ENCODE measurements at places on chromosomes 6 and 20.

- no peak for DNase-seq
Observed at GRCh38 chr6:132866762-132867449, 52.5 kb downstream of the RPS12 start.

DNA sequence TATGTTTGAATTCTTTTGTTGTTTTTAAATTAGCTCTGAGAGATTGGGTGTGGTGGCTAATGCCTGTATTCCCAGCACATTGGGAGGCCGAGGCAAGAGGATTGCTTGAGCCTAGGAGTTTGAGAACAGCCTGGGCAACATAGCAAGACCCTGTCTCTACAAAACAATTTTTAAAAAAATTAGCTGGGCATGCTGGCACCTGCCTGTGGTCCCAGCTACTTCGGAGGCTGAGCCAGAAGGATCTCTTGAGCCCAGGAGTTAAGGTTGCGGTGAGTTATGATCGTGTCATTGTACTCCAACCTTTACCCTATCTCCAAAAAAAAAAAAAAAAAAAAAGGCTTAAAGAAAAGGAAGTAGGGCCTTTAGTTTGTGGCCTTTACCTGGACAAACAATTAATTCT lies 22.9 kb downstream of the DHX35 start:
- DNase-seq = no peak

GRCh38 chr20:24432046-24432442 lies 37.4 kb upstream of the SYNDIG1 start:
- no peak for DNase-seq

- DNase-seq = no peak
Observed at GRCh38 chr6:71529769-71530168, 241.2 kb downstream of the OGFRL1 start.

- no peak for DNase-seq
Observed at GRCh38 chr6:71621918-71622519, 264.3 kb upstream of the RIMS1 start.

- no peak for DNase-seq
Observed at GRCh38 chr20:45450097-45450818, 19.3 kb upstream of the WFDC2 start.

- DNase-seq = no peak
Observed at GRCh38 chr6:36318690-36319435, 17.8 kb downstream of the BNIP5 start.

DNA sequence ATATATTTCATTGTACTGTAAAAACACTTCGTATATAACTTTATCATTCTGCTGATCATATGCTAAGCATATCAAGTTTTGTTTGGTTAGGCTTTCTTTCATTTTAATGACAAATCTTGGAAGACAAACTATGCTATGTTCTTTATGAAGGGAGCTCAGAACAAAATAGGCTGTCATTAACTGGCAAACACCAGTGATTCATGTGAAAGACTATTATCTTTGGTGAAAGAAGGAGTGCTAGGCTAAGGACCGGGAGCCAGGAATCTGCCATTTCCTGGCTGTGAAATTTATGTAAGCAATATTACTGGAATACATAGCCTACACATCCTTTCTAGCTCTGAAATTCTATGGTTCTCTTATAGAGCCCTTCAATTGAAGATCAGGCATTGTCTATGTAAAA lies 136.2 kb upstream of the CCN2 start:
- DNase-seq = no peak

- DNase-seq = no peak
Observed at GRCh38 chr6:14585689-14586088, 468.1 kb downstream of the CD83 start.

- no peak for DNase-seq
Observed at GRCh38 chr6:145045582-145045981, 689.7 kb downstream of the EPM2A start.

DNA sequence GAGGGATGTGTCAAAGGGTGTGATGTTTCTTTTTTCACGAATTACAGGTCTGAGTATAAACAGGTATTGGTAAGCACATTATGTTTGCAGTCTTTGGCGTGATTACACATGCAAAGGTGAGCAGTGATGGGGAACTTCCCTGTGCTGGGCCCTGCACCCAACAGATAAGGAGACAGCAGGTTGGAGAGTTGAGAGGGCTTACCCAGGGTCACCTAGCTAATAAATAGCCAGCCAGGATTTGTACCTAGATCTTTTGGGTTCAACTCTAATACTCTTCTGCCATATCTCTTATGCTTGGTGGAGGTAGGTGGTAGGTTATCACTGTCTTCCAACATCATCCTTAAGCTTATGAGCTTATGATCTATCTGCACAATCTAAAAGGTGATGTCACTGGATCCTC lies 46.5 kb downstream of the AFG1L start:
- no peak for DNase-seq

GRCh38 chr6:42629845-42630244 lies 66.0 kb downstream of the UBR2 start:
- DNase-seq = no peak

DNA sequence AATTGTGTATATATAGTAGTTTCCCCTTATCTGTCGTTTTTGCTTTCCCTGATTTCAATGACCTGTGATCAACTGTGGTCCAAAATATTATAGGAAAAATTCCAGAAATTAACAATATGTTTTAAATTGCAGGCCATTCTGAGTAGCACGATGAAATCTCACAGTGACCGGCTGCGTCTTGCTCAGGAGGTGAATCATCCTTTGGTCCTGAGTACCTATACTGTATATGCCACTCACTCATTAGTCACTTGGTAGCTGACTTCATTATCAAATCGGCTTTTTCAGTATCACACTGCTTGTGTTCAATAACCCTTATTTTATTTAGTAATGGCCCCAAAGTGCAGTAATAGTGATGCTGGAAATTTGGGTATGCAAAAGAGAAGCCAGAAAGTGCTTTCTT lies 728.3 kb upstream of the EYS start:
- no peak for DNase-seq

- no peak for DNase-seq
Observed at GRCh38 chr20:39705032-39705431, 742.9 kb downstream of the DHX35 start.

DNA sequence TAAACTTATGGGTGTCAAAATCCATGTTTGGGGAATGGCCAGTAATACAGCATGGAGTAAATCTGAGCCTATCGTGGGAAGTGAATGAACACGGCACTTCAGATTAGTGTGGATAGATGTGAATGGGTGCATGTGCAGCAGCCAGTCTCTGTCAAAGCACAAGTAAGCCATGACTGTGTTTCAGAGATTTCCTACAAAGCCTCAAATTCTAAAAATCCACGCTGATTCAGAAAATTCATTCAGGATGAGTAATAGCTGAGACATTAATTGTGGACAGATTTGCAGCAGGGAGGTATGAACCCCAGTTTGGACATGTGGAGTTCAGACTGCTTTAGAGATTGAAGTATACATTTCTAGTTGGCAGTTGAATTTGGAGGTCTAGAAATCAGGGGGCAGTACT lies 115.1 kb downstream of the QKI start:
- DNase-seq = no peak

DNA sequence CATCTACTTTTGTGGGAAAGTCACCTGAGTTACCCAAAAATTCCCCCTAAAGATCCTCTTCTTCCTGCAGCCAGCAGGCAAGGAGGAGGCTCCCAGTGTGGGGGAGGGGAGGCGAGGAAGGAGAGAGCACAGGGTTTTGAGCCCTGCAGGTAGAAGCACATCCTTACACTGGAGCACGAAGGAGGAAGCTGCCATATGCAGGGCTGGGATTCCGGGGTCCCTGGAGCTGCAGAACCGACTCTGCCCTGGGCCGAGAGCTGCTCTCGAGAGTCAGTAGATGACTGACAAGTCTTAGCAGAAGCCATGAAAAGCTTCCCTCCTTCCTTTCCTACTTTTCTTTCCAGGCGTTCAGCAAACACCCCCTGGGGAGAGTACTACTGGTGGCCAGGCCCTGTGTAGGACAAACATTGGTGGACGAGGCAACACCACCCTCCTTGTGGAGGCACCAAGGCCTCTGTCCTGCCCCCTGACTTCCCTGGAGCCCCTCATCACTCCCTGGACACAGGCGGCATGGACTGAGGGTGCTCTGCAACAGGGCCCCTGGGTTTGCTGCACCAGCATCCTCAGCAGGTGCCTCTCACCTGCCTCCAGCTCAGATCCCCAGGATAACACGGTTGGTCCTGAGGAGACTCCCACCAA lies 211.7 kb upstream of the CST7 start:
- no peak for DNase-seq

- DNase-seq = no peak
Observed at GRCh38 chr6:26470643-26471042, 12.9 kb downstream of the BTN2A1 start.

DNA sequence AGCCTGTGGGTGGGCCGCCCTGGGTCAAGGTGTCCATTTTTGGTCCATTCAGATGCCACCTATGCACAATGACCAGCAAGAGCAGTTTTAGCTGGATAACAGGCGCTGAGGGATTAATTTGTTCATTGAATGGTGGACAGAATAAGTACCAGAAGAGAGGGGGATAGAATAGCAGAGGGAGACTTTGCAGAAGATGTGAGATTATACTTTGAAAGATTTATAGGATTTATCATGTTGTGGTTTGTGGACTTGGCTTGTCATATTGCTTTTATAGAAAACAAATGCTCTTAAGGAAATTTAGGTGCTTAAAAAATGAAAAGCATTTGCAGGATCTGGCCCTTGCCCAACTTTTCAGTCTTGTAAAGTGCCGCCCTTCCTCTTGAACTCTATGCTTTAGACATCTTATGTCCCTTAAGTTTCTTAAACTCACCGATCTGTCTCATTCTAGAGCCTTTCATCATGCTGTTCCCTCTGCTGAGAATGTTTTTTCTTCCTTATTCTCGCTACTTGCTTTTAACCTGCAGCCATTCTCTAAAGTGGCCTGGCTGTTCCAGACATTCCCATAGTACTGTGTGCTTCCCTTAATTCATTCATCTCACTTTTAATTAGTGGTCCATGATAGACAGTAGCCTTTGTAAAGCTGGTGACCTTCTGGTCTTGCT lies 42.5 kb downstream of the CD109 start:
- no peak for DNase-seq

DNA sequence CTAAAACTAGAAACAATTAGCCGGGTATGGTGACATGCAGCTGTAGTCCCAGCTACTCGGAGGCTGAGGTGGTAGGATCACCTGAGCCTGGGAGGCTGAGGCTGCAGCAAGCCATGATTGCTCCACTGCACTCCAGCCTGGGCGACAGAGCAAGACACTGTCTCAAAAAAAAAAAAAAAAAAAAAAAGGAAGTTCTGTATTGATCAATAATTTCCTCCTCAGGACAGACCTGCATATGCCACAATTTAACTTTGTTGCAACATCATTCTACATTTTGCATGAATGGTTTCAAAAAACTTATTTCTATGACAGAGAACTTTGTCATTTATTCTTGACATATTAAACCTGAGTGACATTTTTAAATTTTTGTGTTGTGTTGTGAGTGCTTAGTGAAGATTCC lies 5.5 kb downstream of the DNAJC5 start:
- no peak for DNase-seq

DNA sequence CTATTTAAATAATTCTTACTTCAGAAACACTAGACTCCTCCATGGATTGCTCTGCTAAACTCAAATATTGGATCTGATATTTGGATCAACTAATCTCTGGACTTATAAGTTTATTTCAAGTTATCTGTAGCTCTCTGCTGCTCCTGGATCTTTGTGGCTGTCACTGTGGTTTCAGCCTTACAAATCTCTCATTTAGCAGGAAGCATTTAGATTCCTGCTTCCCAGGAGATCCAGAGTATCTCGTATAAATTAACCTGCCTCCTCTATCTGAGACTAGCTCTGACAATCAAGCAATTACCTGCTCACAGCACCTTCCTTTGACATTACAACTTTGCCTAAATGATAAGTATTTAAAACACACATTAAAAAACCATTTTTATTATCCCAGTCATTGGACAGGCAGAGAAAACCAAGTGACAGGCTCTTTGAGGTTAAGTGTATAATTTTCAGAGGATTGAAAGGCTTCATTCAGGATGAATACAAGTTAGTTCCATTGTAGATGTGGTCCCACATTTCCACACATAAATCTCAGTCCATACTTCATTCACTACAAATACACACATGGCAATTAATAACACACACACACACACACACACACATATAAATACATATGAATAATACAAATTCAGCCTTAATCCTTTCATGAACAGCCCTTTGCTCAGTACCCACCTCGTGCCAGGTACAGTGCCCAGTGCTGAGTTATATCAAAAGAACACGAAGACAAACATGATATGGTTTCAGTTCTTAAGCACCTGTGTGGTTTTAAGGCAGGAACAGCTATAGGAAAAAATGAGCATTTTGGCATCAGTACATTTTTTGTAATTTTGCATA lies 55.5 kb upstream of the PLCB1 start:
- no peak for DNase-seq

GRCh38 chr20:21701171-21701876 lies 4.1 kb upstream of the PAX1 start:
- DNase-seq = no peak

DNA sequence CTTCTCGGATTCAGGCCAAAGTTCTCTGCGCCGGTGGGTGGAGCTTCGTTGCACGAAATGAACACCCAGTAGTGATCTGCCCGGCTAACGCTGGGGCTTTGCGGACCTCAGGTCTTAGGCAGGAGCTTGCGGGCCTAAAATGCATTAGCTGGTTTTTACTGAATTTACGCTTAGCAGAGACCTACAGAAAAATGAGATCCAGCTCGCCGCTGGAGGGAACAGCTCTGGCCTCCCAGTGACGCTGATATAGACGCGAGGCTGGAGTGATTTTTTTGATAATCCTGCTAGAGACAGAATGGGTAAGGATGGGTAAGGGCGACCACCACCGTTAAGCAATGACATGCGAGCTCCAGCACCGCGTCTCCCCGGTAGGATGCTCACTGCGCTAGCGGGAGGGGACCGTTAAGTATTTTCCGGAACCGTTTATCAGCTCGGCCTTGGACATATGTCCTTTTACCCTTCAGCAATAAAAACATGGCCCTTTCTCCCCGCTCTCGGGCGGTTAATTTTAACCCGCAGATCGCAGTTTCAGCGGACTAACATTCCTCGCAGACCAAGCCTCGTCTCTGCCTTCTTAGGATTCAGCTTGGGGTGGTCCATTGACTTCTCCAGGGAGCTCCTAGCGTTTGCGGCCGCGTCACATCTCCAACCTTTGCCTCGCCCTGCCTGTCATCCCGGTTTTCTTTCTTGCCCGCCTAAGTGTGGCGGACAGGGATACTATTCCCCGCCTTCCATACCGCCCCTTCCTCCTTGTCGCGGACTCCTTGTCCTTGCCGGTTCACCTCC lies 109.3 kb downstream of the GPX5 start:
- DNase-seq = no peak

DNA sequence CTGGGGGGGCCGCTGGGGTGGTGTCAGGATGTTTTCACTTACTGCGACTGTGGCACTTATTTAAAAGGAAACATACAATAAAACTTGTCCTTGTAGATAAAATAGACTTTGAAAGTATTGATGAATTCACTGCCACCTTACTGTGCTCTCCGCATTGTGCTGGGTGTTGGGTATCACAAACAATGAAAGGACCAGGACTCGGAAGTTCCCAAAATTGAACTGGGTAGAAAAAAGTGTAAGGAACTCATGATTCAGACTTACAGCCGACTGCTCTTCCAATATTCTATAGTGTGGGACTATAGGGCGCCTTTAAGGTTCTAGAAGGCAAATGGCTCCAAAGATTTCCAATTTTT lies 32.1 kb upstream of the ID4 start:
- DNase-seq = no peak

Data from activated effector memory CD4-positive, alpha-beta T cell treated with anti-CD3 and anti-CD28 coated beads, Interleukin-2, amount 50 U/mL, for 16 hours (primary cell).